ENCODE measurements at places on chromosomes 7 and 10.

GRCh38 chr7:156984174-156984891 lies 26.1 kb downstream of the MNX1 start:
- no peak for DNase-seq

GRCh38 chr10:43595739-43596298 lies 10.4 kb upstream of the ZNF485 start:
- peak; percentile 57 for DNase-seq

- DNase-seq, result no peak
Observed at GRCh38 chr10:69379800-69380199, 36.9 kb downstream of the TACR2 start.

DNA sequence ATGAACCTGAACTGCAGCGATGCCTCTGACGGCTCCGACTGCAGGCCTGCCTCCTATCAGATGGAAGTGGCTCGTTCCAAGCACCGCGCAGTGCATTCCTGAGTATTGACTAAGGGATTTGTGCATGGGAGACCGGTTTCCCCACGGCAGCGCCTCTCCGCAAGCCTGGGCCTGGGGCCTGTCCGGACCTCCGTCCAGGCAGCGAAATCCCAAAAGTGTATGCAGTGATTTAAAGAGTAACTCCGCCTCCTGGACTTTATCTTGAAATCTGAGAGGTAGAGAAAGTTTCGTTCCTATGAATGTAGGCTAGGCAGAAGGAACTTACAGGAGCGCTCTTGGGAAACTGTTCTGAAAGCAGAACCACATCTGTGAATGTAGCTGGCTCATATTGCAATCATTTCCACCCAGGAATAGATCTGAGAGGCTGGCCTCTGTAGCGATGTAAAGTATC lies 106.2 kb upstream of the CELF2 start:
- DNase-seq, result no peak

DNA sequence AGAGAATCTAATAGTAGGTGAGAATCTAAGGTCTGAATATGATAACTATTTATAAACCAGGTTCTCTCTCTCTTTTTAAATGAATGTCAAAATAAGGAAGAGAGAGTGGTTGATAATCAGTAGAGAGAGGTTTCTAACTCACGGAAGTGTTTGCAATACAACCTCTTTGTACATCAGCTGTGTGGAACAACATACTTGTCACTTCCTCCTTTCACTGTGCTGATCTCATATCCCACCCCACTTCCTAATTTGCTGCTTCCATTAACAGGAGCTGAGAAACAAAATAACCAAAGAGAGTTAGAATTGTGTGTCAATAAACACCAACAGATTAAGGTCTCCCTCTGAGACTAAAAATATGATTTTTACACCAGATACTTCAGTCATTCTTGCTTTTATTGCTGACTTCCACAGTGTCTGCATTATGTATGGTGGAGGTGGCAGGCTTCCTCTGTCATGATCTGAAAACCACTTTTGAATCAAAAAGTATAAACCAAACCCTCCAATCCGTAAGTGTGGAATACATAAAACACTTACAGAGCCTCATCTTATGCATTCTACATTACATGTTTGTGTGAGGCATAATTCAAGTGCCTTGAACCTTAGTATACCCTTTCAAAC lies 25.0 kb downstream of the CACUL1 start:
- no peak for DNase-seq

DNA sequence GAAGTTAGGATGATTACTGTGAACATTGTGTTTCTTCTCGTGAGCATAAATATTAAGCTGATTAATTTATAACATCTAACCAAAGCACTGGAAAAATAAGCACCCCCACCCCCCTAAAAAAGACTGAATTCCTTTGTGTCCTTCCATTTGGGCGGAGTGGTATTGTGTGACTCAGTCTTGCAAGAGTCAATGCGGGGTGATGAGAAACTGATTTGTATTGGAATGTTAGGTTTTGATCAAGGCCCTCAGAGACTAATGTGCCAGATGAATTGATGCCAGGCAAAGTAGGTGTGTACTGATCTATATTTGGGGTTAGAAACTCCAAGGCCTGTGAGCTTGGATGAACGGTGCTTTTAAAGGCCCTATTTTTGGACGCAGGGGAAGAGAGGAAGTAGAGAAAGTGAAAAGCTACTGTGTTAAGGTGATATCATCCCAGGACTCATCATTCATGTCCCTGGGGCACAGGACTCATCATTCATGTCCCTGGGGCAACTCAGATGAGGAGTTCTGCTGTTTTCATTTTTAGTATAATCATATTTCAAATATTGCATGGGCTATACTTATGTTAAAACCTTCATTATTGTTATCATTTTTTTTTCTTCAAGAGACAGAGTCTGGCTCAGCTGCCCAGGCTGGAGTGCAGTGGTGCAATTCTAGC lies 61.3 kb upstream of the PTN start:
- DNase-seq, result no peak

DNA sequence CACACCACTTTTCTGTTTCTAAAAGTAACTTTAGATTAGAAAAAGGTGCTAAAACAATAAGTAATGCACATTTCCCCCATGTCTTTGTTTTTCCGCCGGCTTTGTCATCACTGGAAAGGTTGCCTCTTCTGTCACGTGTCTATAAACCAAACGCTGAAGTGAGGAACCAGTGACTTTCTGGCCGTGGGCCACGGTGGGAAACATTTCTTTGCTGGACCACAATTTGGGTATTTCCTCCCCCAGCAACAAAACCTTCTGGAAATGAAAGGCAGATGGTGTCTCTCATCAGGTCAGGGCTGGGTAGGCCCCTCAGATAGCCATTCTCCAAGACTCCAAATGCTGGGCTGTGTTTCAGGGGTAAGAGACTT lies 174.5 kb downstream of the SH3PXD2A start:
- DNase-seq, result no peak

- peak; percentile 45 for DNase-seq
Observed at GRCh38 chr7:71735961-71736556, 604.1 kb downstream of the GALNT17 start.

- DNase-seq, result no peak
Observed at GRCh38 chr10:87660484-87661133, 931 bp downstream of the PAPSS2 start.

All from Jurkat, Clone E6-1 (cell line).